Thyroid gland (tissue), 4 donors: ENCODE measurements at places on chromosomes 13 and 19.

- no peak for DNase-seq
These were observed 1303.6 kb downstream of the UQCRFS1 start for GRCh38 chr19:27909185-27909840.

DNA sequence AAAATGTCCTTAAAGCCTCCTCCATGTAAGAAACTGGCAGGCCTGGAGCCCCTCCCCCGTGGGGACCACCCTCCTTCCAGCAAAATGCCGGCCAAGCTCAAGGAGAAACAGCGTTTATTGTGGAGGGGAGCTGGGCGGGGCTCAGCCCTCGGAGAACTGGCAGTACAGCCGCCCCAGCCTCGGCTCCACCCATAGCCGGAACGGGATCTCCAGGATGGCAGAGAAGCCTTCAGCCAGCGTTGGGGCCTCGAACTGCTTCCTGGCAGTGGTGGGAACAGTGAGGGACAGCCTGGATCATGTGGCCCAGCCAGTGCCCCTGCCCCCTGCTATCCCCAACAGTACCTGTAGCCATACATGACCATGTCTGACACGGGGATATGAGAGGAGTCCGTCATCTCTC, 6.3 kb downstream of the PNKP start:
- DNase-seq: peak; percentile 35

- DNase-seq: no peak
These were observed 401.2 kb downstream of the IRS2 start for GRCh38 chr13:109385242-109385560.

GRCh38 chr13:76656500-76656899, 229.7 kb downstream of the KCTD12 start:
- DNase-seq: no peak
